Activated T-helper 9 cell treated with anti-CD3 and anti-CD28 coated beads, Interleukin-2, amount 50 U/mL, for 16 hours (primary cell): ENCODE measurements at places on chromosomes 5 and 9.

- no peak for DNase-seq
Observed at GRCh38 chr5:113162770-113163169, 186.2 kb downstream of the DCP2 start.

DNA sequence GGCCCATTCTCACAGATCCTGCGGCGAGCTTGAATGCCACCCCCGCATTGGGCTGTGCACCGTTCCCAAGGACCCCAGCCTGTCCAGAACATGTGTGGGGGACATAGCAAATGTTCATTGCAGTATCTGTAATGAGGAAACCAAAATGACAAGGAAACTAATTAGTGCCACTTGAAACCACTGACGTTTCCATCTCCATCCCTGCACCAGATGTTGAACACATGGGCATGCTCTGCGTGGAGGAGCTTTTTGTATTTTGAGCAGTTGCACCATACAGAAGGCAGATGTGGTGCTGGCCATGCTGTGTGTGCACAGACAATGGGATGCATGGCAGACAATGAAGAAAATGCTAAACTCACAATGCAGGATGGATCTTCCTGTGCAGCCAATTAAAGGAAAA lies 437.7 kb downstream of the SEMA5A start:
- no peak for DNase-seq

DNA sequence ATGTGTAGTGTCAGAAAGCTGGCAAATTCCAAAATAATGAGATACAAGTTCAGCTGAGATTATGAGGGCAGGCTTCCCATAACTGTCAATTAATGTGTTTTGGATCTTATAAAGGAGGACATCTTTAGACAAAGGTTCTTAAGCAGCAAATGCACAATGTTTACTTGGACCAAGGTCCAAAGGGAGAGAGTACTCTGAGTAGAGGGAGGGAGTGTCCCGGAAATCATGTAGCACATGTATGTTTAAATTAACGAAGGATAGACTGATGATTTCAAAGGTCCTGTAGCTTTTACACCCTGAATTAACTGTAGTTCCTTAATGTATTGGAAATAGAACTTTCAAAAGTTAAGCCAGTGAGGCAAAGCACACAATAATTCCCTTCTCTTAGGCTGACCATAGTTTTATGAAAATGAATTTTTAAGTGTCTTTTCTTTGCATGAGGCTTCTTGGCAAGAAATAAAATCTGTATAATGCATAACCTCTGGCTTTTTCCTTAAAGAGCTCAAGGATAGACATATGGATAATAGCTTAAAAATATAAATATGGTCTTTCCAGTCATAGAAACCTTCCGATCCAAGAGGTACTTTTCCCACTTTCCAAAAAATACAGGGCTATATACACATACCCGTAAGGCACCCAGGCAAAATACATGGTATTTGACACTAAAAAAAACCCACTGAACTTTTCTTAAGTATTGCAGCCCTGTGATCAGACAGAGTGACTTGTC lies 93.0 kb downstream of the PCSK5 start:
- no peak for DNase-seq

DNA sequence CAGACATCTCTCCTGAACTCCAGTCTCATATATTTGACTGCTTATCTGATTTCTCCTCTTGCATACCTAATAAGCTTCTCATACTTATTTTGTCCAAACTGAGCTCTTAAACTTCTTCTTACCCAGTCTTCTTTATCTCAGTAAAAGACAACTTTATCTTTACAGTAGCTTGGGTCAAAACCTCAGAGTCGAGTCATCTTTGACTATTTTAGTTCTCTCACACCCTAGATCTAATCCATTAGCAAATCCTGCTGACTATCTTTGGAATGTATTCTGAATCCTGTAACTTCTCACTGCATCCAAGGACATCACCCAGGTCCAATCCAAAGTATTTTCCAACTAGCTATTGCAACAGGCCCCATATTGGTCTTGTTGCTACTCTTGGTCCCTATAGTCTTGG lies 11.8 kb upstream of the JAK2 start:
- no peak for DNase-seq
